Large intestine (tissue), 12 donors: ENCODE measurements at places on chromosomes 2 and 18. TPM values are rescaled to one million over a fixed set of nuclear protein-coding genes. Genes with fewer than 3 reads are reported as not detected.

DNA sequence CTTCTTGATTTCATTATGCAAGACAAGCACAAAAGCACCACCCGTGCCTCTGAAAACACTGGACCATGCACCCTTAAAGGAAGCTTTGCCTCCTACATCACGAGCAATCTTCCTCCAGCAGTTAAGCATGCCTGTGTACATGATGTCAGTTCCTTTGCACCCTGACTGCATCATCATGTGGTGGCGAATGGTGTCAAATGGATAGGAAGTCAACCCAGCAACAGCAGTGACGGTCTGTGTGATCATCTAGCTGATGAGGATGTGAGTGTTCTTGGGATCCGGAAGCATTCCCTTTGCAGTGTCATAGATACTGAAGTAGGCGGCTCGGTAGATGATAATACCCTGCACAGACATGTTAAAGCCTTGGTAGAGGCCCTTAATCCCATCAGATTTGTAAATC lies 240.7 kb upstream of the FAM98A start:
- no peak for DNase-seq
- no peaks in the 10 kb centered on the region for H3K27me3 ChIP-seq
- no peaks in the 10 kb centered on the region for H3K36me3 ChIP-seq
- no peak overlapping the region for H3K27ac ChIP-seq
- no peak overlapping the region for H3K4me3 ChIP-seq

DNA sequence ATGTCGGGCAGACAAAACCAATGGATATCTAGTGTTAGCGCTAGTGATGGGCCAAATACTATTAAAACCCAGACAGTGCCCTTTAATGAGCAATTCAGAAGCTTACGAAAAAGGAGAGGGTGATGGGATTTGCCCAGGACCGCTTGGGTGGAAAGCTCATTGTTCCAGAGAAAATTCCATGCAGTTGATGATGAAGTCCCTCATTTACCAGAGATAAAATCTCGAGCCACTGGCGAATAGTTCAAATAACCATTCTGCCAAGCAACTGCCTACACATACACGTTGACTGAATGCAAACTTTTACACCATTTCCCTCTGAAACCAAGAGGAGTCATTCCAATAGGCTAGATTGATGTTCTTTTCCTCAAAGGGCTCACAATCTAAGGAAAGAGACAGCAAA lies 73.6 kb upstream of the ARL4C start:
- H3K27me3 ChIP-seq = no peaks in the 10 kb centered on the region
- no peak overlapping the region for H3K4me3 ChIP-seq
- no peak for DNase-seq
- H3K27ac ChIP-seq = no peak overlapping the region
- no peaks in the 10 kb centered on the region for H3K4me1 ChIP-seq

TTN gene
- polyA plus RNA-seq = 0.90 TPM

DNA sequence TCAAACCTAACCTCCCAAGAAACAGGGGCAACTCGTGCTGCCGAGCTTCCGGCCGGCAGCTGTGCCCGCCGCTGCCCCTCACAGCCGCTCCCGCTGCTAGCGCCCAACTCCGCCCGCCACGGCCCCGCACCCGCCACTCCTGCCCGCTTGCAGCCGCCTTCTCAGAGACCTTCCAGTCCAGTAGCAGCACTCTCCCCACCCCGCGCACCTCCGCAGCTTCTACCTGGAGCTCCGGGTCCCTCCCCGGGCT lies 722 bp upstream of the C2orf15 start:
- peak overlapping the region; percentile 87 for H3K4me3 ChIP-seq
- H3K4me1 ChIP-seq = no peaks in the 10 kb centered on the region
- peak overlapping the region; percentile 96 for H3K27ac ChIP-seq
- H3K27me3 ChIP-seq = no peaks in the 10 kb centered on the region
- H3K36me3 ChIP-seq = no peaks in the 10 kb centered on the region
- DNase-seq = no peak

- H3K27ac ChIP-seq = no peak overlapping the region
- no peak for DNase-seq
- H3K27me3 ChIP-seq = no peaks in the 10 kb centered on the region
- H3K36me3 ChIP-seq = peaks cover 9% of the 10 kb centered on the region
- H3K4me3 ChIP-seq = no peak overlapping the region
- H3K4me1 ChIP-seq = no peaks in the 10 kb centered on the region
These were observed 46.5 kb downstream of the HNRNPLL start for GRCh38 chr2:38556006-38556801.

DNA sequence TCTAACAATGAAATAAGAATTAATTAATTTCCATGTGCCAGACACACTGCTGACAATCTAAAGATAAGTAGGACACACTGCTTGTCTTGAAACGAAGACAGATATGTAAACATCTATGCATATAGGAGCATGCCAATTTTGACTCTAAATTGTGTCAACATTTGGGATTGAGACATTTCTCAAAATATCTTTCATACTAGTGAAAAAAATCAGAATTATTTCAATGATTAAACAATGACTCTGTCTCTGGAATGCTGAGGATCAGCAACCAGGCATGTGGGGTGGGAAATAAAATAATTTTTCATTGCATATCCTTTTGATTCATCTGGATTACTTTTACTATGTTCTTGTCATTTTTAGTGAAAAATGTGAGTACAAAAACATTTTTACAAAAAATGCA lies 262.6 kb upstream of the SYT4 start:
- no peak overlapping the region for H3K27ac ChIP-seq
- H3K4me3 ChIP-seq = no peak overlapping the region
- H3K27me3 ChIP-seq = no peaks in the 10 kb centered on the region
- H3K36me3 ChIP-seq = no peaks in the 10 kb centered on the region
- H3K4me1 ChIP-seq = no peaks in the 10 kb centered on the region

PLB1 gene
- polyA plus RNA-seq = 3.2 TPM

GRCh38 chr2:8297376-8298231 lies 384.3 kb upstream of the ID2 start:
- no peak overlapping the region for H3K27ac ChIP-seq
- H3K4me3 ChIP-seq = no peak overlapping the region
- no peaks in the 10 kb centered on the region for H3K4me1 ChIP-seq
- DNase-seq = no peak
- no peaks in the 10 kb centered on the region for H3K36me3 ChIP-seq

DNA sequence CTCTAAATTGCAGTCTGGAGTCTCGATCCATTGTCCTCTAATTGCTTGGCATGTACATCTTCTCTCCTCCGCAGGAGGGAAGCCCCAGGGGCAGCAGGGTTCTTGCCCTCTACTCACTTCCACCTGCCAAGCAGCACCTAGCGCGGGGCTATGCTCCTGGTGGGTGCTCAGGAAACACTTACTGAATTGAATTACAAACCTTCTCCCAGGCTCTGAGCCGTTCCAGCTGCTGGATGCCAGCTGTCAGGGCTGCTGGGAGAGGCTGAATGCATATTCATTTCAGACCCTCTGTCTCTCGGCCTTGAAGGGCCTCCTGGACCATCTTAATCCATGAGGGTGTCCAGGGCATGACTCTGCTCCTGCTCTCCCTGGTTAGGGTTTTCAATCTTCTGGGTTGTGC lies 94.0 kb downstream of the CELF4 start:
- DNase-seq = no peak
- no peak overlapping the region for H3K27ac ChIP-seq
- no peaks in the 10 kb centered on the region for H3K4me1 ChIP-seq
- H3K36me3 ChIP-seq = no peaks in the 10 kb centered on the region

THSD7B gene
- polyA plus RNA-seq = 2.2 TPM
